Activated naive CD4-positive, alpha-beta T cell treated with anti-CD3 and anti-CD28 coated beads, Interleukin-2, amount 10 ng/mL, durations not matched to agents 5 hours and 36 hours (primary cell): ENCODE measurements at places on chromosomes 3 and 15. TPM values are rescaled to one million over a fixed set of nuclear protein-coding genes. Genes with fewer than 3 reads are reported as not detected.

Gene P2RY1
- 0.05 TPM for total RNA-seq

Gene BMF
- 25.0 TPM for total RNA-seq

Gene HESX1
- total RNA-seq, result not detected

Gene PLA2G4D
- total RNA-seq, result not detected

Gene ACAA1
- total RNA-seq, result 84.2 TPM

Gene METTL6
- total RNA-seq, result 17.0 TPM

Gene SLCO2A1
- total RNA-seq, result not detected

Gene TIMP4
- total RNA-seq, result not detected

Gene ATP13A4
- total RNA-seq, result 1.2 TPM

Gene CELF6
- 0.91 TPM for total RNA-seq

Gene GABRR3
- not detected for total RNA-seq

Gene ARRDC4
- 0.36 TPM for total RNA-seq

Gene C3orf49
- total RNA-seq, result not detected

Gene CHL1
- total RNA-seq, result not detected

Gene ARGFX
- not detected for total RNA-seq

Gene FBXL22
- total RNA-seq, result 1.1 TPM

Gene ACKR4
- total RNA-seq, result not detected

Gene SH3GL3
- not detected for total RNA-seq

Gene SPTSSB
- total RNA-seq, result not detected

Gene ZNF385D
- not detected for total RNA-seq

Gene CFAP100
- not detected for total RNA-seq

Gene NMNAT3
- 0.43 TPM for total RNA-seq

Gene TF
- total RNA-seq, result 0.30 TPM

Gene GHSR
- not detected for total RNA-seq

Gene NR2E3
- total RNA-seq, result not detected

Gene JMJD7
- total RNA-seq, result 27.3 TPM

Gene DUOXA2
- total RNA-seq, result not detected

Gene LRRC2
- total RNA-seq, result 0.86 TPM

Gene ITIH1
- not detected for total RNA-seq

Gene SCAANT1
- total RNA-seq, result not detected

Gene GABRG3
- not detected for total RNA-seq

Gene OXTR
- 0.18 TPM for total RNA-seq

Gene MCF2L2
- total RNA-seq, result 1.6 TPM

Gene CHAC1
- total RNA-seq, result 5.9 TPM

Gene NR1I2
- 0.17 TPM for total RNA-seq

Gene SMAD6
- total RNA-seq, result 1.3 TPM

Gene EPHA3
- total RNA-seq, result 0.05 TPM

Gene GTPBP8
- total RNA-seq, result 23.6 TPM

Gene HRG
- not detected for total RNA-seq

Gene PIGBOS1
- total RNA-seq, result 15.2 TPM

Gene SPESP1
- total RNA-seq, result 0.68 TPM

Gene GP5
- total RNA-seq, result 4.9 TPM

Gene OR5H6
- not detected for total RNA-seq
